Stimulated activated CD8-positive, alpha-beta memory T cell treated with anti-CD3 and anti-CD28 coated beads, Interleukin-4, amount 100 ng/mL, for 4 hours (primary cell): ENCODE measurements at places on chromosomes 5 and 9.

DNA sequence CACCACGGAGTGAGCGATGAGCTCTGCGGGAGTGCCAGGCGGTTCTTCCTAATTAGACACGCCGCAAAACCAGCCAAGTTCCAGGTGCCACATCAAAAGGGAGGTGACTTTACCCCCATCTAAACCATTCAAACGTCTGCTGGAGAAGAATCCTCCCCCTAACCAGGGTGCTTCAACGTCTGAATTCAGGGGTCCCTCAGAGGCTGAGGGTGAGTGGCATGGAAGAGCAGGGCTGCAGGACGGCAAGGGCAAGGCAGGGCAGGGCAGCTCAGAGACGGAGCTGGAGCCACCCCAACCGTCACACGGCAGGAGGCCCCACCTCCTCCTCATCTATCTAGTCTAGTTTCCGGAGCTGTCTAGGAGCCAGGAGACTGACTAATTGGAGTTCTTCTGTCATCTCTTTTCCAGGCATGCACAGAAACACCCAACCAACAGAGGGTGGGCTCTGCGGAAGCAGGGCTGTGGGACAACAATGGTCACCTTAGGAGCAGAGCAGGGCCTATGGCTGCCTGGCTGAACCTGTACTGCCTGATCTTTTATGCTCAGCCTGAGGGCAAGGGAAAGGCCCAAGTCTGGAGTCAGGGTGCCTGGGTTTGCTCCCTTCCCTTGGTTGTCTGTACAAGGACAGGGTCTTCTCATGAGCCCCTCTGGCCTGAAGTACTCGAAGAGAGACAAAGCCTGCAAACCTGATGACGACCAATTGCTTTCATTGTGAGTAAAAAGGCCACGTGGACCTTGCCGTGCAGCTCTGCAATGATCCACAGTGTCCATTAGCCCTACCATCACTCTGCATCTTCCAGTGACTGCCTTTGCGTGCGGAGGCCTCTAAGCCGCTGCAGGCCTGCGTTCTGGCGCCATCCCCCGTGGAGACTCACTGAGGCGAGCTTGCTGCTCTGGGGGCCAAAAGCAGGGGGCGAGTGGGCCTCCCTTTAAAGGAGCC is 81.0 kb upstream of the SLC25A51 start:
- no peak for DNase-seq

DNA sequence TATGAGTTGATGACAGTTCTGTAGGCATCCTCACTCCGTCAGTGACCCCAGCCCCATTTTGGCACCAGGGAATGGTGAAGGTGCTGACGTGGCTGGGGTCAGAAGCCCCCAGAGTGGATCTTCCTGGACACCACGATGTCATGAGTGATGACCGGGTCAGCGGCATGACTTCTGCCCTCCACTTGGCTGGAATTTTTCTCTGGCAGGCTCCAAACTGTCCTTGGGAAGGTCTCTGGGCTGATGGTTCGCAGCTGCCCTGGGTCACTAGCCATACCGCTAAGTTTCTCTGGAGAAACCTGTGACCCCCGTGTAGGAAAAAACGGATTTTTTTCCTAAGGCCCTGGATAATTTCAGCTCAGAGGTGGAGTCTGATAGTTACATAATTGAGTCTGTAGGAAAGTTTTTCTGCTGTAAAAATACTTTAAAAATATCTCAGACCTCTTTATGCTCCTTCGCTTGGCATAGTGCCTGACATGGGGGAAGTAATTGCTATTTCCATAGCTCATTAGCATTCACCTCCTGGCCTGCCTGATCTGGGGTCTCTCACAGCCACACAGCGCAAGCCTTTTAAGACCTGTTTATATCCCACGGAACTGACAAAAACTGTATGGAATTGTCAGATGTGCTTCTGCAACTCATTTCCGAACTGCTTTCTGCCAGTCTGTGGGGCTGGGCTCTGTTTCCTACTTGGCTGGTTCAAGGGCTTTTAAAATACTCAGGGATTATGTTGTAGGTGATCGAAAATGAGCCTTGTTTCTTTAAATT is 69.2 kb downstream of the ANGPTL2 start:
- DNase-seq, result no peak

DNA sequence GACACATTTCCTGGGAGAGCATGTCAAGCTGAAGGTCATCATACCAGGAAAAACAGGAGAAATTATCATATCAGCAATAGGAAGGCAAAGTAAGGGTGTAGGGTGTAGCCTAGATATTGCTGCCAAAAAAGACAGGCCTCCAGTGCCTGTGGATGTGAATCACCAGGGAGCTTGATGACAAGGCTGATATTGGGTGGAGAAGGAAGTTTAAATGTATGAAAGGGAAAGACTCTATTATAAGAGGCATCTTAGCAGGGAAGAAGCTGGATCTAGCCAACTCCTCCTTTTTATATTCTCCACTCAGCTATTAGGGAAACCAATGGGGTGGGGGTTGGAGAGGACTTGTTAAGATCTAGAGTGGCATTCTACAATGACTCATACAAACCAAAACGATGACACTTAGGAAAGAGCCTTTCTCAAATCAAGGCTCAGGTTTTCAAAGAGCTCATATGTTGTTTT is 13.4 kb upstream of the TXNDC8 start:
- no peak for DNase-seq

GRCh38 chr9:109497226-109498153 is 617 bp downstream of the PTPN3 start:
- DNase-seq, result no peak

DNA sequence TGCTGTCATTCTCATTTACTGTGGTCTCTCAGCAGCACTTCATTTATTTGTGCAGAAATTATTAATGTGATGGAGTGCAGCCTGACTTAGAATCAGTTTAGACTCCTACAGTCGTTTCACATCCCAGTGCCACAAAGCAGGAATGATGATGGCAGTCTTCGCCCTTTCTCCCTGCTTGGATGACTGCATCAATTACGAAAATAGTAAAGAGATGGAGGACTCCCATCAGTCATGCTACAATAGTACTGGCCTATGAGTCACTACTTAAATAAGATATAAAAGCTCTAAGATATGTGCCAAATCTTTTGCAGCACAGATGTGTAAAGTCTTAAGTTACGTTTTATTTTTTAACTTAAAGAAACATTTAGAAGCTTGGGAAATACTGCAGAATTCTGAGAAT is 263.9 kb downstream of the CHSY3 start:
- no peak for DNase-seq

- DNase-seq, result no peak
Observed at GRCh38 chr5:147485046-147485445, 24.8 kb downstream of the DPYSL3 start.

GRCh38 chr5:109784687-109785086 is 95.0 kb downstream of the MAN2A1 start:
- no peak for DNase-seq

GRCh38 chr5:126370796-126371718 is 52.2 kb upstream of the GRAMD2B start:
- no peak for DNase-seq

DNA sequence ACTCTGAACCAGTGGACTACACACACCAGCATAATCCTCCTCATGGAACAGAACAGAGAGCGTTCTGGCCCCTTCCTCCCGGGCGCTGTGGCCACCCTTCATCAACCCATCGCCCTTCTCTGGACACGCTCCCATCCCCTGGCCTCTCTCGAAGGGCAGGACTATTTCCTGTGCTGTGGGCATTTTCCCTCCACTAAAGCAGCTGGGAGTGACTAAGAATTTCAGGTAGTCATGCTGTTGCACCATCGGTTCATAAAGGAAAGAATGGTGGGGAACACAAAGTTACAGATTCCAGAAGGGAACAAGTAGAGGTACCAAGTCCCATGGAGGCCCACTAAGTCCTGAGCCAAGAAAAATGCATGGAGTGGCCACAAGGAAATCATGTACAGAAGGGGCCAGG is 68.6 kb downstream of the EPB41L4B start:
- DNase-seq, result no peak

DNA sequence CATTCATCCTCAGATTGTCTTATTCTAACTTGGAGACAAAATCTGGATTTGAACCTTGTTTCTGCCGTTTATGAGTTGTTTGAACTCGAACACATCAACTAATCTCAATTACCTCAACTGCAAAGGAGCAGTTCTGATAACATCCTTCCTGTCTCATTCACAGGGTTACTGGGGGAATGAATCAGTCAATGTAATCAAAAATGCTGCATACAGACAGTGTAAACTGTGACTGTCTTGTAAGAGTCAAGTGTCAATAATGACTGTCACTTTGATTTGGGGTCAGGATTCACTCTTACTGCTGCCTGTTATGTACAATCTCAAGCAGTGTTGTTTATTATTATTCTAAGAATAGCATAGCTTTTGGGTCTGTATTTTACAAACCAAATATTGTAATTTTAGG is 273.8 kb downstream of the DOCK8 start:
- no peak for DNase-seq

DNA sequence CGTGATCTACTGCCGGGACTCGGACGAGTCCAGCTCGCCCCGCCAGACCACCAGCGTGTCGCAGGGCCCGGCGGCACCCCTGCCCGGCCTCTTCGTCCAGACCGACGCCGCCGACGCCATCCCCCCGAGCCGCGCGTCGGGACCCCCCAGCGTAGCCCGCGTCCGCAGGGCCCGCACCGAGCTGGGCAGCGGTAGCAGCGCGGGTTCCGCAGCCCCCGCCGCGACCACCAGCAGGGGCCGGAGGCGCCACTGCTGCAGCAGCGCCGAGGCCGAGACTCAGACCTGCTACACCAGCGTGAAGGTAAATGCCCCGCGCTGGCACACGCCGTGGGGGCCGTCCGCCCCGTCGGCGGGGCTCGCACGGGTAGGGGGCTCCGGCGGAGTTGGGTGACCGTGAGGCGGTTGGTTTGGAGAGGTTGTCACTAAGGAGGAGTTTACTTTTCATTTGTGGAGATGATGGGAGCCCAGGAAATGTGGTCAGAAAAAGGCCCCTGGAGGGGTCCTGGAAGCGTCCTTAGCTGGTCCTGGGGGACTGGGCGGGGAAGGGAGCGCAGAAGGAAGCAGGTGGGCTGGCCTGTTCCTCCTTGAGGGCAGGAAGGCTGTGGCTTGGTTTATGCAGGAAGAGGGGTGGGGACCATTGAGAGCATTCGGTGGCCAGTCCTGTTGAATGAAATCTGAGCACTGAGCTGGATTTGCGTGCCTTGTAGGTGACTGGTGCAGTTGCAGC is 647 bp downstream of the PDE8B start:
- no peak for DNase-seq

DNA sequence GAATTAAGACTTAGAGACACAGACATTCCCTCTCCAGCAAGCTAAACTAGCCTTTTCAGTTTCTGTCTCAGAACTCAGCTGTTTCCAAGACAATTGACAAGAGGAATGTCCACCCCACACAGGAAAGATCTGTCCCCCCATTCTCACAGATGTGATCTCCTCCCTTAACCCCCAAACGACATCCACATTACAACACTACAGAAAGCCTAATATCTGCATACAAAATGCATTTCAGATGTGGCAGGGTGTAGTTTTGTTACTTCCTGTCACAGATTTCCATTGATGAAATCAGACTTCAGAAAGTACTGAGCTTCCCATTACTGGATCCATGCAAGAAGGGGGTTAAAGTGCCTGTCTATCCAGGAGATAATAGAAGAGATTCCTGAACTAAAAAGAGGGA is 2.9 kb upstream of the ARSI start:
- no peak for DNase-seq

DNA sequence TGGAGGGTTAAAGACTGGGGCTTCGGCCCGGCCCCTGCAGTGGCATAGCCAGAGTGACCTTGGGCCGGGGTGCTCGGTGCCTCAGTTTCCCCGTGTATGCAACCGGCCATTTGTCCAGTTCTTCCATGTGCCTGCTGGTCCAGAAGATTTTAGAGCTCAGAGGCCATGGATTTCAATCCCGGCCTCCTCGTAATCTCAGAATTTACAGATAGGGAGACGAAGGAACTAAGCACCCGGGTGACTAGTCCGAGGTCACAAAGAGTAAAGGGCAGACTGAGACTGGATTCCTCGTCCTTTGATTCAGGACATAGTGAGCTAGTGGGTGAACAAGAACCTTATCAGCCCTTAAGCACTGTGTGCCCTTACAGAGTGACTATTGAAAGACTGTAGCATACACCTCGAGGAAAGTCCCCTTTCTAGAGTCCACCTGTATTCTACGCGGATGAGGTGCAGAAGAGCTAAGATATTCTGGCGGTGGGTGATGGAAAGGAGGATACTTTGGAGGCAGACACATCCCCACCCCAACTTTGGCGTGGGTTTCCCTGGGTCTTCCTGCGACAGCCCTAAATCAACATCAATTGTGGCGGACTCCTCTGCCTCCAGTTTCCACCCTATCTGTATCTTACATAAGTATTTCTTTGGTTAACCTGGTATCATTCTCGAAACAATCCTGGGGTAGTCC is 597 bp downstream of the SLC31A1 start:
- DNase-seq, result no peak

- no peak for DNase-seq
Observed at GRCh38 chr5:138975098-138975847, 100.1 kb upstream of the LRRTM2 start.

GRCh38 chr5:131104169-131104808 is 60.8 kb downstream of the HINT1 start:
- DNase-seq, result no peak

- no peak for DNase-seq
Observed at GRCh38 chr5:36300927-36301540, 668 bp downstream of the RANBP3L start.

GRCh38 chr5:38258319-38259061 is at the start of gene EGFLAM:
EGFLAM (plus strand) TSS chr5:38258559; CDS start chr5:38258755, 196 bp downstream.
- DNase-seq, result no peak

DNA sequence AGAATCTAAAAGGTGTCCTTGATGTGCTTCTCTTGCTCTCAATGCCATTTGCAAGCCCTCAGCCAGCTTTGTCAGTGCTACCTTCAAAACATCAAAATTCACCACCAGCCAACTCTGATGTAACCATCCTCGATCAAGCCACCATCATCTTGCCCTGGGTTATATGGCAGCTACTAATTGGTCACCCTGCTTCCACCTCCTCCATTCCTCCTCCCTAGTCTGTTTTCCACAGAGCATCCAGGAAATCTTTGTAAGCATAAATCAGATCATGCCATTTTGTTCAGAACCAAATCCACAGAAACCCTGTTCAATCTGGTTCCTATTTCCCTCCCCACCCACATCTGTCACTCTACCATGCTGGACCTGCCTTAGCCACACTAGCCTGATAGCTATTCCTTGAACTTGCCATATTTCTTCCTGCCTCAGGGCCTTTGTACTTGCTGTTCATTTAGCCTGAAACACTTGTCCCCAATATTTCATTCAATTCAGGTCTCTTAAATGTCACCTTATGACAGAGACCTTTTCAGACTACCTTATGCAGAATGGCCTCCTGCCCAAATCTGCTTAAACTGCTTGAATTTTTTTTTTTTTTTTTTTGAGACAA is 1.9 kb upstream of the B4GALT1 start:
- DNase-seq, result no peak

GRCh38 chr5:1737790-1738405 is 61.7 kb downstream of the MRPL36 start:
- DNase-seq, result peak; percentile 6

GRCh38 chr9:79193001-79193400 is 378.8 kb upstream of the TLE4 start:
- DNase-seq, result no peak

- DNase-seq, result no peak
Observed at GRCh38 chr5:1315018-1315708, 20.3 kb upstream of the TERT start.

GRCh38 chr5:42021923-42022322 is 96.8 kb downstream of the FBXO4 start:
- DNase-seq, result no peak
